ENCODE measurements at places on chromosomes 2 and 18.

- no peak for DNase-seq
Observed at GRCh38 chr2:128420776-128421175, 102.1 kb upstream of the HS6ST1 start.

GRCh38 chr18:24198461-24198860 lies 59.6 kb downstream of the CABYR start:
- no peak for DNase-seq

DNA sequence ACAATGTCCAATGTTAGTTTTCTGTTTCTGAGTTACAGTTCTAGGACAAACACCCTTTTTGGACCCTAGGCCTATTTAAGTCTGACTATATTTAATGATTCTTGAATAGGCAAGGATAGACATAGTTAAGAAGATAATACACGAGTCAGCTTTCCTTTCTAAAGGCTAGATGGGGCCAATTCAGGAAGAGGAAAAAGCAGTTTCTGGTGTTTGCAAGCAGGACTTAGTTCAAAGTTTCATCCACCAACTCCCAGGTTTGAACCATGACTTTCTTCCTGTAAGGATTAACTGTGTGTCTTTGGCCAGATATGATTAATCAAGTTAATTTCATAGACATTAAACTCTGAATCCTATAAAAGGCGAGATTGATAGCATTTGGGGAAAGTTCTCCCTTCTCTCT lies 66.7 kb downstream of the USP40 start:
- no peak for DNase-seq

DNA sequence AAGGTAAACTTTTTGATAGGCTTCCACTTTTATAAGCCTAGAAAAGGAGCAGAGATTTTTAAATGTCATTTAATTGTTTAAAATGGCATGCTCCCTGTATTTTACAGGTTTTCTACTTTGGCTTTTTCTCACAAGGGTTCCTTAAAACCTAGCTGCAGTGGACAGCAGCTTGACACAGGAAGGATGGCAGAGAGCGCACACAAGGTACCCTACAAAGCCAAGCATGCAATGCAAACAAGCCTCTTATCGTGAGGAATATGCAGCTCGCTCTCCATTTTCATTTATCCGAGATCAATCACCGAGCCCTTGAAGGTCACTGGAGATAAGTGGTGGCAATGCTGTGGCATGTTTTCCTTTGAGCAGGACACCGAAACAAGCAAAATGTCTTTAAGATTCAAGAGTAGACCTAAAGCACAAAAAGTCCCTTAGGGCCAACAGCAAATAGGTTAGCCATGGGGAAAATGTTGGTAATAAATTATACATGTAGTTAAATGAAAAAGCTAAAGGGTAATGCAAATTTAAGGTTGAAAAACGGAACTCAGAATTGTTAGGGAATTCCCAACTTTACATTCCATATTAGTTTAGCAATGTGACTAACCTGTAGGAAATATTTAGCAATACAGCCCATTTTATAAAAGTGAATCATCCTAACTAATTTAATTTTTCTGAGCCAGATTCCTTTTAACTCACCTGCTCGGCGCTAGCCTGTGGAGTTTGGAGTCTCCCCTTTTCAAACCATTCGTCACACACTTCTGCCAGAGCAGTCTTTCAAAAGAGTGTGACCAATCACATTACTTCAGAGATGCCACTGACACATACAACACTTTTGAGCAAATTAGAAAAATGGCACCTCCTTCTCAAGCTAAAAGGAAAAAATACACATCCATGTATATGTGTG lies 337.9 kb upstream of the PKDCC start:
- DNase-seq: no peak

DNA sequence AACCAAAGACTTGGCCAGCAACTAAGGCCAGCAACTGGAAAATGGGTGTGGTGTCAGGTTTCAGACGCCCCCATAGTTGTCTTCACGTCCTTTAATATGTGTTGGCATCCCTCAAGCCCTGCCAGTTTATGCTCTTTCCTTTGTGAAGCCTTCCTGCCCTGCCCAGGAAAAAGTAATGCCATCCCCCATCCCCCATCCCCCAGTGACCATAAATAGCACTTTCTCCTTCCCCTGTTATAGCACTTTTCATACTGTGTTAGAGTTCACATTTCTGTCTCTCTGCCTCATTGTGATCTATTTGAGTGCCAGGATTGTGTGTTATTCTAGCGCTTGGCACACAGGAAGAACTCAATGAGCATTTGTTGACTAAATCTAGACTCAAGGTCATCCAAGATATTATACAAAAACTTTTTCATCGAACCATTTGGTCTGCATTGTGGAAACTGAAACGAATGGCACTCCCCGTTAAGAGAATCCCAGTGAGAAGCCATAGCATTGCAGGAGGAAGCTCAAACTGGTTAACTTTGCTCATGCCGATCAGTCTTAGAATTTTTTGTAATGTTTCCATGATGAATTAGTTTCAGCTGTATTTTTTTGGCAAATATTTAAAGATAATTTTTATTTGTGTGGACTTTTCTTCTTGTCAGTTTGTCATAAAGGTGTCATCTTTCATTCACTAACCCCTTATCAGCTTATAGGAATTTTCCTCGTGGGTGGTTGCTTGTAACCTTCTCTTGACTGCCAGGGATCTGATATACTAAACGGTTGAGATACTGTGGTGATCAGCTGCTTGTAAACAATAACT lies 15.7 kb downstream of the CRIM1 start:
- no peak for DNase-seq

- DNase-seq: no peak
Observed at GRCh38 chr18:6878556-6879297, 149.2 kb downstream of the ARHGAP28 start.

- no peak for DNase-seq
Observed at GRCh38 chr2:11370377-11371091, 26.1 kb upstream of the ROCK2 start.

DNA sequence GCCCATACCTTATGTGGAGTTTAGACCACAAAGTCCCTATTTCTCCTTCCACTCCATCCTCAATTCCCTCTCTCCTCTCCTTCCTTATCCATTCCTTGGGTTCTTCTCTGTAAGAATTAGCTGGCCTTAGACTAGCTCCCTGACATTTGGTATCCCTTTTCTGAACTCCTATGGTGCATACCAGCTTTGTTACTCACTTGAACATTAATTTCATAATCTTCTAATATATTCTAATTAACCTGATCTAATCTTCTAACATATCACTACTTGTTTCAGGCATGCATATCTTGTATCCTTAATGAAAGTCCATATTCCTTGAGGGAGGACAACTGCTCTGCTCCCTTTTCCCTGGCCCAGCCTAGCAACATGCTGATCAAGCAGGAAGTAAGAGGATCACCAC lies 66.4 kb downstream of the EHD3 start:
- no peak for DNase-seq

DNA sequence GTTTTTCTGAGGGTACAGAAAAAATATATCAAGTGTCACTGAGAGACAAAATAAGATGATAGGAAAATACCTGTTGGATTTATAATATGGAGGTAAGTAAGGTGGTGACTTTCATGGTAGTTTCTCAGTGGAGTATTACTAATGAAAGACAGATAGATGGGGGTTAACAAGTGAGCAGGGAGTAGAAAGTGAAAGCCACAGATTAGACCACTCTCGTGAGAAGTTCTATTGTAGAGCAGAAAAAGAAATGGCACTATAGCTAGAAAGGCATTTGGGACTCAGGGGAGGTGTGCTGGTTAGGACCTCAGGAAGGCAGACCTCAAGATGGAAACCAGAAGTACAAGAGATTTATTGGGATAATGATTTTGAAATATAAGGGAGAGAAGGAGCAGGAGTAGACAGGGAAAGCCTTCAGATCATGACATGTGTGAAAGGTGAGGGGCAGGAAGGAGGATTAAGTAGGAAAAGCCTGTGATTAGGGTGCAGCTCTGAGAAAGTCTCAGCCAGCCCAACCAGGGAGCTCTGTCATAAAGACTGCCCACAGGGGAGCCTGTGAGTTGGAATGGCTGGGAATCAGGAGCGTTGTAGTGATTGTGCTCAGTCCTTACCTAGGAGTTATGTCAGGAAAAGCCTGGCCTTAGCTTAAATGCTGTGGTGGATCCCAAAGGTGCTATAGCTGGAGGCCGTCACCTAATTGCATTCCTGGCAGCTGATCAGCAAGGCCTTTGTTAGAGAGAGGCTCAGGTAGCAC lies 198.1 kb downstream of the IKZF2 start:
- DNase-seq: no peak

DNA sequence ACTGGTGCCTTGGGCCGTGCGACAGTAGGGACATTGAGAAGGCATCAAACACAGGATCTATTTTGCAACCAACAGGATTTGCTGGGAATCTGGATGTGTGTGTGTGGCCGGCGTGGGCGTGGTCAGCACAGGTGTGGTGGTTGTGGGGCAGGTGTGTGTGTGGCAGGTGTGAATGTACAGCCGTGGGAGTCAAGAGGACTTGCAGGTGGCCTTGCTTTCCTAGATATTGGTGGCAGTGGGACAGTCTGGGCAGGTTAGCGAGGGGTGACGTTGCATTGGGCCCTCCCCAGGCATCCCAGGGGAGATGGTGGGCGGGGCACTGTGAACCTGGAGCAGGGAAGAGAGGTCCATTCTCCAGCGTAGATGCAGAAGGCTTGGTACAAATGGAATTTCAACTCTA lies 3.2 kb upstream of the LIMS2 start:
- DNase-seq: no peak

GRCh38 chr2:216499641-216500218 lies 1.1 kb downstream of the RPL37A start:
- no peak for DNase-seq

DNA sequence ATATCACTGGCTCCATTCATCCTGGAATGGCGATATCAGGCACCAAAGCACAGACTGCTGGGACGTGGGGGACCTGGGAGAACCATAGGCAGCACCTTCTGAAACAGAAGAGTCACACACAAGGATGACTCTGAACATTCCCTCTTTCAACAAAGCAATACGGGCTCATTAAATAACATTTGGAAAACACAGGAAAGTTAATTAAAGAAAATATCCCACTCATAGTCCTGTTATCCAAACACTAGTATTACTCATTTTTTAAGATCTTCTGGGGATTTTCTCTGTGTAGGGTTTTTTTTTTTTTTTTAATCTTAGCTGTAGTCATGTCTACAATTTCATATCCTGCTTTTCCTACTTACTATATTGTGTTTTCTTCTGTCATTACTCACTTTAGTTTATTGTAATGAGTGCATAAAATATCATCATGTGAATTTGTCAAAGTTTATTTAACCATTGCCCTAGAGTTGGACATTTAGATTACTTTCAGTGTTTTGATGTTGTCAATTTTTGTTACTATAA lies 70.0 kb upstream of the SP3 start:
- DNase-seq: no peak

DNA sequence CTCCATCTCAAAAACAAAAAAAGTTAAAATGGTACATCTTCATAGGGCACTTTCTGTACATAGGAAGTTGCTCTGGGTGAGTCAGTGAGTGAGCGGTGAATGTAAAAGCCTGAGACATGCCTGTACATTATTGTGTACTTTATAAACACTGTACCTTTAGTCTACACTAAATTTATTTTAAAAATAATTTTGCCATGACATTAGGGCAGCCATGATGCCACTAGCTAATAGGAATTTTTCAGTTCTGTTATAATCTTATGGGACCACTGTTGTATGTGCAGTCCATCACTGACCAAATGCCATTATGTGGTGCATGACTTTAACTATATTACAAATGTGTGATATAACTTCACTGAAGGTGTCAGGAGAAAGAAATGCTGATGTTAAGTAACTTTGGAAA lies 11.0 kb upstream of the TXNDC2 start:
- DNase-seq: no peak

- DNase-seq: no peak
Observed at GRCh38 chr2:155633887-155634570, 698.5 kb downstream of the NR4A2 start.

- no peak for DNase-seq
Observed at GRCh38 chr18:25053466-25053865, 298.5 kb downstream of the ZNF521 start.

DNA sequence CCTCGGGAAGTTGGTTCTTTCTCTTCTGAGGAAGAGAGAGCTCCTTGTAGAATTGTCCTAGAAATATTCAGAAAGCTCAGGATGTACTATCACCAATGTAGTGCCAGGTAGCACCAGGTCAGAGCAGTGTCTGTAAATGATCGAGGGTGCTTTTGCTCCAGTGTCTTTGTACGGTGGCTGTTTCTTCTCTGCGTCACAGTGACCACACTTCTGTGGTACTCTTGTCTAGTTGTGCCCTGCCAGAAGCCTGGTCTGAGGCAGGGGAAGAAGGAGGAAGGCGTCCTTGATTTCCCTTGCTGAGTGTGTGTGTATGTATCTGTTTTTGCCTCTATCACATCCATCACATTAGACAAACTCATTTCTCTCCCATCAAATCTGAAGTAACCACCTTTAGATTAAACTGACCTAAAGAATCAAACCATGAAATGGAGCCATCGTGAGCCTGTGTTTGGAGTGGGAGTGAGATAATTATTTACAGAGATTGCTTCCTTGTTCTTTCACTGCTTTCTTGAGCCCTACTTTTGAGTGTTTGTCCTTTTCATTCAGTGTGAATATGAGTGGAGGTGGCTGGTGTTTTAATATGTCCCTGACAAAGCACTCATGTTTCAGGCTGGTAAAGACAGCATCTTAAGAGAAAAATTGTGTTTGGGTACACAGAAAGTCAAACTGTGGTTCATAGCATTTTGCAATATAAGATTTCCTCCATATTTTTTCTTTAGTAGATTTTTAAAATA lies 97.2 kb downstream of the ACOXL start:
- no peak for DNase-seq

DNA sequence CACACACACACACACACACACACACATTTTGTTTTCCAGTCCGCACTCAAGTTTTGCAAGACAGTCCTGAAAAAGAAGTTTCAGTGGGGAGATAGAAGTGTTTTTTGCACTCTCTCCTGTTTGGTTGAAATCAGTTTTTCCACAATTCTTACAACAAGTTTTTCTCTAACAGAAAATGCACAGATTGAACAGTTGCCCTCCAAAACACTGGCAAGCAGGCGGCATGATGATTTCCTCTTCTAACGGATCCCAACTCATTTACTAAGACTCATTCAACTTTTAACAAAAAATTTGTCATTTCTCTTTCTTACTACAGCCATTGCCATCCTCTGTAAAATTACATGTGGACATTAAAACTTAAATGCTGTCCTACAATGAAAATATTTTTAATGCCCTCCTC lies 117.6 kb upstream of the DTNA start:
- DNase-seq: no peak

DNA sequence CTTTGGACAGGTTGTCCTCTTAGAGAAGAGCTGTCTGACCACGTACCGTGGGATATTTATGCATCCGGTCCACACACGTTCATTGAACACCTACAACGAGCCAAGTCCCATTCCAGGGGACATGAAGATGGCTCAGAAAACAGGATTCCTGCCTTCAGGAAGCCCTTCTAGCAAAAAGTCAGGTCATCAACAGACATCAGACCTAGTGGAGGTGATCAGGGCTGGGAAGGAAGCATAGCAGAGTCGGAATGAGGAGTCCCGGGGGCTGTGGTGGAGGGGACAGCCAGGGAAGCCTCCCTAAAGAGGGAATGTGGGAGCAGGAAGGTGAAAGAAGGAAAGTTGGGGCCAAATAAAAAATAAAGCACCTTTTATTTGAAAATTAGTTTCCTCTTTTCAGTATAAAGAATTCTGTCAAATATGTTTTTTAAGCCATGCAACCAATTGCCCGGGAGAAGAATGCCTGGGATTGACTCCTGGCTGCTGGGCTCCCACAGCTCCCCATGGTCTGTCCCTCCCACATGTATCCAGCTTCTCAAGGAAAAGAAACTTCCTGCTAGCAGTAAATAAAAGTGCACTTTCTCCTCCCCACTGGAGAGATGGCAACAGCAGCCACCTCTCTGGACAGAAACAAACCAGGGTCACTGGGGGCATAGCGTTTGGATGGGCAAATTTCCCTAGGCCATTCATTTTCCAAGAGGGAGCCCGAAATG lies 144.8 kb downstream of the SMAD7 start:
- DNase-seq: no peak

All from stimulated activated CD4-positive, alpha-beta T cell treated with anti-CD3 and anti-CD28 coated beads, Interleukin-12 subunit alpha, Interleukin-12 subunit beta, amount 100 ng/mL, for 4 hours (primary cell).